ENCODE measurements at places on chromosomes 5 and 9. TPM values are rescaled to one million over a fixed set of nuclear protein-coding genes. Genes with fewer than 3 reads are reported as not detected.

DNA sequence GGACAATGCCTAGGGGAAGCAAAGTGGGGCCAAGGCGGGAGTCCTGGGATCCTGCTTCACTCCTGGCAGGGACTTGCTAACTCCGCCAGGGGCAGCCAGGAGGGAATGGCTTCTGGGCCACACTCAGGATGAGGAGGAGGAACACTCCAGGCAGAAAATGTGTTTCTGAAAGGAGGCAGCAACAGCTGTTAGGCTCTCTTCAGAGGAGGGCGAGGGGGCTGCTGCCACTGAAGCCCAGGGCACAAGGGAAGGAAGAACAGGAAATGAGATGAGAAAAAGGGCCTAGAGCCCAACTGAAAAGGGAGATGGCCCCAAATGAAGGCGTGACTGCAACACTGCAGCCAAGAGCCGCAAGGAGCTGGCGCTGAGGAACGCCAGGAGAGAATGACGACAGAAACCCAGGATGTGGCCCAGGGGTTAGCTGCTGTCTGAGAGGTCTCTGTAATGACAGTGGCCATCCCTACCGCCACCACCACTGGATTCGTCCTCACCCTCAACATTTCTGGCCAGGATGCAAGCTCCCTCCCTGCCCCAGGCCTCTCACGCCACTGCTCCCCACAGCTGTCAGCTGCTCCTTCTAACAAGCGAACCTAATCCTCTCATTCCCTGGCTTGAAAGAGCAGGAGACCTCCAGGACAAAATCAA is 15.8 kb downstream of the PSMB7 start:
- no peak for DNase-seq

GRCh38 chr9:121937240-121937639 is 155.9 kb downstream of the TTLL11 start:
- DNase-seq: no peak

- no peak for DNase-seq
Measured at GRCh38 chr9:1128046-1128445, 77.9 kb downstream of the DMRT2 start.

GRCh38 chr5:127705120-127705892 is 2.1 kb downstream of the CCDC192 start:
- DNase-seq: no peak

- DNase-seq: no peak
Measured at GRCh38 chr5:32031089-32031488, 143.0 kb downstream of the GOLPH3 start.

DNA sequence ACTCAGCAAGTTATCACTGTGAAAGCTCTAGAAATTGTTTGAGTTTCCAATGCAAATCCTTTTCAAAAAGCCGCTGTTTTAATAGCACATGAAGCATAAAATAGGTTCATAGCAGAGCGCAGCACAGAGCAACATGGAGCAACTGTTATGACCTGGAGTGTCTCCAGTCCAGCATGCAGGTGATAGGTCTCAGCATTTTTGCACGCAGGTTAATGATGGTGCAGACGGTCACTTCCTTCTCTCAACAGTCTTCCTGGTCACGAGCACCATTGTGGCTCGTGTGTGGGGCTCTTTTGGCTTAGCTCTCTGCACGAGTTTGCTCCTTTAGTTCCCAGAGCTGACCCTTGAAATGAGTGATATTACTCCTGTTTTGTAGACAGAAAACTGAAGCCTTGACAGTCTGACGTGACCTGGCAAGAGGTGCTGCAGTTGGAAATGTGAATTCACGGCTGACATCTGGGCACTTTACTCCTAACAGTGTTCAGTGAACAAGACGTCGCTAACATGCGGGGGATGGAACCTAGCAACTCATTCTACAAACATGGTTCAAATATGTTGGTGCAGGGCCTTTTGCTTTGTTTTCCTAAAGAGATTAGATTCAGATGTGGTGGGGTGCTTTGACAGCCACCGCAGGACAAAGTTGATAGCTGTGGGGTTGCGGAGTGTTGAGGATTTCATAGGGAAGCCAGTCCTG is 10.0 kb downstream of the TENT4A start:
- no peak for DNase-seq

- DNase-seq: no peak
Measured at GRCh38 chr5:14710313-14710994, 45.9 kb downstream of the OTULIN start.

GRCh38 chr5:116423141-116423540 is 151.5 kb downstream of the SEMA6A start:
- DNase-seq: no peak

- no peak for DNase-seq
Measured at GRCh38 chr5:66609615-66610014, 13.4 kb downstream of the MAST4 start.

DNA sequence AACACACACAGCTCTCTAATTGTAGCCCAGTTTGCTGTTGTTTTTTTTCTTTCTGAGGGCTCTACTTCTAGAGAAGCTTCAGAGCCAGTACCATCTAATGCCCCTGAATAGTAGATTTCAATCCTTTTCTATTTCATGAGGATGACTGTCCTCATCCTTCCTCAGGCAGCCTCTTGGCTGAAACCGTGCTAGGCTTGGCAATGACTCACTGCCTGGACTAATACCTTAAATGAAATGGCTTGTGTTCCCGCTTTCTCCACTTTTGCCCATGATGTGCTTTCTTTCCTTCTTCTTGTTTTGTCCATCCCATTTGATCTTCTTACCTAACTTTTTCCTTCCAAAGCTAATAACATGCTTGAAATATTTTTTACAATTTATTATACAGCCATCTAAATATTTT is 80.1 kb downstream of the ITGA1 start:
- no peak for DNase-seq

DNA sequence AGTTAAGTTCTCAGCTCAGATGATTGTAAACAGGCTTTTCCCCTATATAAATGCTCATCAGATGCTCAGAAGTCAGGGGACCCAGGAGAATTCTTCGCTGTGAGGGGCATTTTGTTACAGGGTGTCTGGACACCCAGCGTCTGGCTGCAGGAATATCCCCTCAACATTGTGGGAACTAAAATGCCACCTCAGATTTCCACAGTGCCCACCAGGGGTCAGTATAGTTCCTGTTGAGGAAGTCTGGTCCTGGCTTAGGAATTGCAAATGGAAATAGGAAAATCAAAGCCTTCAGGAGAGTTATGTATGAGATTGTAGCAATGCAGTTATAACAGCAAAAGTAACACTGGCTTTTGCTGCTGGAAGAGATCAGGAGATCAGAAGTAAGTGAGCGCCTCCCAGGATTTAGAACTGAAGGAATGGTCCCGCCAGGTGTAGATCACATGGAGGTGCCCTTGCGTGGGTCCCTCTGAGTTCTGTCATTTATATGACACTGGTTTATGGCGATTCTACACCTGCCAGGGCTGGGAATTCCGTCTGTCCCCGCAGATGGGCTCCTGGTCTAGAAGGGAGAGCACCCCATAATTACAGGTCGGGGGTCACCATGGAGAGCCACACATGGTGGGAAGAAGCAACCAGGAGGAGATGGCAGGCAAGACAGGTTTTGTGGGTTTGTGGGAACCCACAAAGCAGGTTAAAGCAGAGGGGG is 47.1 kb upstream of the CTSL start:
- DNase-seq: peak; percentile 22

DNA sequence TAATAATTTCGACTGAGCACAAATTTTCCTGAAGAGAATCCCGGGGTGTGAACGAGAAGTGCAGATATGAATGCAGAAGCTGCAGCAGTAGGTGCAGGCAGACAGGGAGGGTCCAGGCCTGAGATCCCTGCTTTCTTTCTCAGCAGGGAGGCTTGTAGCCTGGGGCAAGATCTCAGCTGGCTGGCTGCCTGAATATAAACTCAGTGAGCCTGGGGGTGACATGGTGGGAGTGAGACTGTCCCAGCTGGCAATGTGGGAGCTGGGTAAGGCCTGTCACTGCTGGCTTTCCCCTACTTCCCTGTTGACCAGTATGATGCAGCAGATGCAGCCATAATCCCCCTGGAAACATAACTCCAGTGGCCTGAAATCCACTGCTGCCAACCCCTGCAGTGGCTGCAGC is 325.2 kb downstream of the CETN3 start:
- DNase-seq: no peak

The IFNB1 gene
- not detected for total RNA-seq

The ARL14EPL gene
- total RNA-seq: not detected

The CDH9 gene
- 34.2 TPM for total RNA-seq

The GHR gene
- total RNA-seq: 1.2 TPM

The ANKDD1B gene
- total RNA-seq: 1.7 TPM

The HAVCR2 gene
- total RNA-seq: 7.0 TPM
